ENCODE measurements at places on chromosomes 3 and 15.

- peaks cover 39% of the 10 kb centered on the region for H3K4me1 ChIP-seq
- peak; percentile 80 for DNase-seq
- H3K27ac ChIP-seq, result peak overlapping the region; percentile 87
- H3K4me3 ChIP-seq, result peak overlapping the region; percentile 58
- H3K36me3 ChIP-seq, result peaks cover 5% of the 10 kb centered on the region
- peaks cover 1% of the 10 kb centered on the region for H3K27me3 ChIP-seq
Observed at GRCh38 chr15:51077221-51078153, 17.2 kb downstream of the TNFAIP8L3 start.

DNA sequence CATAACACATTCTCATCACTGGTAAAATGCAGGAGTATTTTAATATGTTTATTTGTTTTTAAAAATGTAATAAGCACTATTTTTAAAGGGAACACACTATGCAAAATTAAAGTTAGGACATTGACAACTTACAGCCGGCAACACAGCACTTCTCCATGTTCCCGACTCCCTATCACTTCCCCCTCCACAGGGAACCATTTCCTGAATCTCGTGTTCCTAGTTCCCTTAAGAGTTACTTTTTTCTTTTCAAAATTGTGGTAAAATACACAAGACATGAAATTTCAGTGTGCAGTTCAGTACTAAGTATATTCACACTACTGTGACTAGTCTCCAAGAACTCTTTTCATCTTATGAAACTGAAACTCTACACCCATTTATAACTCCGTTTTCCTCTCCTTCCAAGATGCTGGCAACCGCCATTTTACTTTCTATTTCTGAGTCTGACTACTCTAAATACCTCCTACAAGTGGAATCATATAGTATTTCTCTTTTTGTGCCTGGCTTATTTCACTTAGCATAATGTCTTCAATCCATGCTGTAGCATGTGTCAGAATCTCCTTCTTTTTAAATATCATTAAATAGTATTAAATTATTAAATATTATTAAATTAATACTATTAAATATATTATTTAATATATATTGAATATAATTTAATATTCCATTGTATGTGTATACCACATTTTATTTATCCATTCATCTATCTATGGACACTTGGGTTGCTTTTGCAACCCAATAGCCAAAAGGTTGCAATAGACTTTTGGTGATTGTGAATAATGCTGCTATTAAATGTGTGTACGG is 25.9 kb upstream of the UBE2Q2 start:
- H3K4me3 ChIP-seq, result peak overlapping the region; percentile 34
- H3K27ac ChIP-seq, result peak overlapping the region; percentile 53
- peaks cover 2% of the 10 kb centered on the region for H3K27me3 ChIP-seq
- peaks cover 2% of the 10 kb centered on the region for H3K36me3 ChIP-seq
- H3K4me1 ChIP-seq, result peaks cover 18% of the 10 kb centered on the region

- H3K4me1 ChIP-seq, result no peaks in the 10 kb centered on the region
- H3K36me3 ChIP-seq, result no peaks in the 10 kb centered on the region
- H3K4me3 ChIP-seq, result no peak overlapping the region
- H3K27me3 ChIP-seq, result no peaks in the 10 kb centered on the region
- DNase-seq, result no peak
- no peak overlapping the region for H3K27ac ChIP-seq
Observed at GRCh38 chr3:78994174-78995027, 773.4 kb downstream of the ROBO1 start.

DNA sequence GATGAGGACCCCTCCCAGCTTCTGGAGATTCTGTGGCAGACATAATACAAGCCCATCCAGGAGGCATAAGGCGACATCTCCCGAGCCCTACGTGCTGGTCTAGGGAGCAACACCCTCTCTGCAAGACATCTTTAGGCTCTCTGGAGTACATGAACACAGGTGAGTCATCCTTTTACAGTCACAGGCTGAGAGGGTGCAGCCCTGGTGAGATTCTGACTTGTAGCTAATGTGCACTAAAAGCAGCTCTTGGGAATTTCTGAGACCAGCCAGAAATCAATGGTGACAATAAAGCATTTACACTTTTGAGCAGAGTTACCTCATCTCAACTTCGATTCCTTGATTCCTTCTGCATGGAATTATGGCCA is 131.1 kb downstream of the XXYLT1 start:
- H3K27ac ChIP-seq, result no peak overlapping the region
- DNase-seq, result no peak
- peaks cover 15% of the 10 kb centered on the region for H3K36me3 ChIP-seq
- H3K4me3 ChIP-seq, result no peak overlapping the region
- H3K4me1 ChIP-seq, result peaks cover 3% of the 10 kb centered on the region

DNA sequence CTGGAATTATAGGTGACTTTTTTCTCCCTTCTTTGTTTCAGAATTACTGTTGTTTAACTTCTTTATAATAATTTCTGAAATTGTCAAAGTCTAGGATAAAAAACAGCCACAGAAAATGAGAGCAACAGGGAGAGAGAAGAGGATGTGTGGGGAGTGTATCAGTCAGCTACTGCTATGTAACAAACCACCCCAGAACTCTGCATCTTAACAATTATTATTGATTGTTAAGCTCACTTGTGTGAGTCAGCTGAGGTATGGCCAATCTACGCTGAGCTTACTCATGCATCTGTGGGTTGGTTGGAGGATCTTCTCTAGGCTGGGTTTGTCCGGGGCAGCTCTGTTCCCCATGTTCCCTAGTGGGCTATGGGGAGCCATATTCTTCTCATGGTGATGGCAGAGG is 43.7 kb upstream of the CDV3 start:
- H3K4me3 ChIP-seq, result no peak overlapping the region
- H3K27me3 ChIP-seq, result no peaks in the 10 kb centered on the region
- H3K27ac ChIP-seq, result no peak overlapping the region
- peaks cover 2% of the 10 kb centered on the region for H3K4me1 ChIP-seq
- H3K36me3 ChIP-seq, result no peaks in the 10 kb centered on the region

- H3K4me1 ChIP-seq, result peaks cover 46% of the 10 kb centered on the region
- H3K27me3 ChIP-seq, result peaks cover 4% of the 10 kb centered on the region
- peak overlapping the region; percentile 58 for H3K4me3 ChIP-seq
- peak; percentile 57 for DNase-seq
Observed at GRCh38 chr15:51075826-51076523, 18.7 kb downstream of the TNFAIP8L3 start.

DNA sequence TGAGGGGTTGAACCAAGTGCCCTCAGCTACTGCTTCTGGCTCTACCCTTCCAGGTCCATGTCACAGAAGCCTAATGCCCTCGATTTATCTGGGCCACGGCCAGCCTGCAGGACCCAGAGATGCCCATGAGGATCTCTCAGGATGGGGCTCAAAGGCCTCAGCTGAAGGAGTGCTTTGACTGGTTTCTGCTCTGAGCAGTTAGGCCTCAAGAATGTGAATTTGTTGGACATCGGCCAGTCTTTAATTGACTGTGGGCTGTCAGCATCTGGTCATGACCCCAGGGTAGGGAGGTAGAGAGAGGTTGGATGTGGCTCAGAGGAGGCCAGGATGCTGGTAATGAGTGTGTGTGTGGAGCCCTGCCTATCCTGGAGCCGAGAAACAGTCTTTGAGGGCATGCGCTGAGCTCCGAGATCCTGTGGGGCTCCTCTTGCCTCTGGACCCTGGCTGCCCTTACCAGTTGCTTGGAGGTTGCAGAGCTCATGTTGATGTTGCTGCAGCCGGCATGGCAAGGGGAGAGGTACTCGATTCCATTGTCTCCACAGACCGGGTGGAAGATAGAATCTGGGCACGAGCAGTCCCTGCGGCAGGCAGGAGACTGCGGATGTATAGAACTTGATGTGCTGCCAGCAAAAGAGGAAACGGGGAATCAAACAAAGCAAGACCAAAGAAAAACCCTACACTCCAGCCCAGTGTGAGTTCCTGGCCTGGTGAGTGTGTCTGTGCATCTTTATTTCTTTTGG is 49.1 kb upstream of the RAB6B start:
- H3K4me1 ChIP-seq, result peaks cover 25% of the 10 kb centered on the region
- H3K27ac ChIP-seq, result no peak overlapping the region
- no peak overlapping the region for H3K4me3 ChIP-seq

DNA sequence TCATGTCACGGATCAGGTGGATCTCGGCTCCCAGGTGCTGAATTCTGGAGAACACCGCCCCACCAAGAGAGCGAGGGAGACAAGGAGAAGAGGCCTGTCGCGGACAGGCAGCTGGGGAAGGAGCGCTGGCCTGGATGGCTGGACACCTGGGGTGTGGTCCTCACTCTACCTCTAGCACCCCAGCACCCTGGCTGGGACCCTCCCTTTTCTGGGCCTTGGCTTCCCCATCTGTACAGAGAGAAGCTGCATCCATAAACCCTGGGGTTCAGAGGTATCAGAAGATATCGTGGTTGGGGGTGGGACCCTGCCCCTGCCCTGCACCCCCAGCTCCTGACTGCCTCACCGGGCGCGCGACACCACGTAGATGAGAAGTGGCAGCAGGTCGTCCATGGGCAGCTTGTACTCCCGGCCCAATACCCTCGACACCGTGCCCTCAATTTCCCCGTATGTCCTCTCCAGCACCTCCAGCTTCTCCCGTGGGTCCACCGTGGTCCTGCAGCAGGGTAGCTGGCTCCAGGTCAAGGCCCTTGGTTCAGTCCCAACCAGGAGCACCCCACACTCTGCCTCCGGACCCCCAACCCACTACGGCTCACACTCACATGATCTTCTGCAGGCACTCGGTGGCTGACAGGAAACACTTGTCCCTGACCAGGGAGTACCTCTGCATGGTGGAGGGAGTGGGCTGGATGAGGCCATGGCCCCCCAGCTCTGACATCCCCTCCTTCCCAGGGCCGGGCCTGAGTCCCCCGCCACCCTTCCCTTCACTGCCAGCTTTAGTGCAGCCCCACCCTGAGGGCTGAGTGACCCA is 21.7 kb downstream of the ALS2CL start:
- no peak overlapping the region for H3K27ac ChIP-seq
- no peak for DNase-seq
- no peaks in the 10 kb centered on the region for H3K4me1 ChIP-seq
- H3K27me3 ChIP-seq, result no peaks in the 10 kb centered on the region

- H3K27me3 ChIP-seq, result no peaks in the 10 kb centered on the region
- no peak overlapping the region for H3K27ac ChIP-seq
- no peak overlapping the region for H3K4me3 ChIP-seq
Observed at GRCh38 chr15:67685008-67685599, 140.2 kb upstream of the SKOR1 start.

DNA sequence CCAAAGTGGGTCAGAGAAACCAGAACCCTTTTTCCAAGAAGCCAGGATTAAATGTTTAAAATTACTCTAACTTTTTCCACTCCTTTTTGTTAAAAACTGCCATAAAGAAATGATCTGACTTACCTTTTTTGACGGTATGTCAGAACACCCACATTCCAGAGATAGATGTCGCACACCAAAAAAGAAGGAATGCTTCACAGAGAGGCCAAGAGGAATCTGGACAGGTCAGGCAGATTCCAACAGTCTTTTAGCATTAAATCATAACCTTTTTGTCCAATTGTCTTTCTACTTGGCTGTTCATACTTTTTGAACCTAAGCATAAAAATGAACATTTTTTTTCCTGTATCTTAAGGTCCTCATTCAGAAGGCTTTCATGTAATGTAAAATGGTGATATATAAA is 846.9 kb downstream of the NSUN3 start:
- no peaks in the 10 kb centered on the region for H3K27me3 ChIP-seq
- no peak overlapping the region for H3K27ac ChIP-seq
- no peak overlapping the region for H3K4me3 ChIP-seq
- no peak for DNase-seq

DNA sequence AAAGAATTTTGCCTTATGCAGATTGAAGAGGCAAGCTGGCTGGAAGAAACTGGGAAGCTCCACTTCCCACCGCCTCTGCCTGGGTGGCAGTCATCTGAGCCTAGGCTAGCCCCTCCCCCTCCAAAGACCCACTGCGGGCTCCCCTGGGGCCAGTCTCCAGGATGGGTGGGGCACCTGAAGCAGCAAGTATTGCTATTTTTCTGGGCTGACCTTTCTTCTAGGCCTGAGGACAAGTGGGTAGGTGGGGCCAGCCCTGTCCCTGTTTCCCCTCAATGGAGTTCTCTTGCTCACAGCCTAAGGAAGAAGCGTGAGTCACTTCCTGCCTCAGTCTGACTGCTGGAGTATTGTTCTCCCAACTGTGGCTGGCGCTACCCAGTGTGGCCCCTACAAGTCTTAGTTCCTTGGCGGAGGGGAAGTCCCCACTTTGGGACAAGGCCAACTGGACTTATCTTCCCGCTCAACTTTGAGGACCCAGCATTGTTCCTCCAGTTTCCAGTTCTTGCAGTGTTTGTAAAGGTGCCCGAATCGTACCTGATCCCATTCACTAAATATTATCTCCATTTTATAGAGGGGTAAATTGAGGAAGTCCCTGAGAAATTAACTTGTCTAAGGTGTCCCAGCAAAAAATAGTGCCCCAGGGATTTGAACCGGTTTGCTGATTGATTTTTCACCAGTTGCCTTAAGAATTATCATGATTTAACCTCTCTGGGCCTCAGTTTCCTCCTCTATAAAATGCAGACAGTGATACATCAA is 1.4 kb downstream of the FURIN start:
- H3K27ac ChIP-seq, result peak overlapping the region; percentile 94
- peak overlapping the region; percentile 89 for H3K4me3 ChIP-seq
- H3K27me3 ChIP-seq, result no peaks in the 10 kb centered on the region
- peaks cover 17% of the 10 kb centered on the region for H3K36me3 ChIP-seq

DNA sequence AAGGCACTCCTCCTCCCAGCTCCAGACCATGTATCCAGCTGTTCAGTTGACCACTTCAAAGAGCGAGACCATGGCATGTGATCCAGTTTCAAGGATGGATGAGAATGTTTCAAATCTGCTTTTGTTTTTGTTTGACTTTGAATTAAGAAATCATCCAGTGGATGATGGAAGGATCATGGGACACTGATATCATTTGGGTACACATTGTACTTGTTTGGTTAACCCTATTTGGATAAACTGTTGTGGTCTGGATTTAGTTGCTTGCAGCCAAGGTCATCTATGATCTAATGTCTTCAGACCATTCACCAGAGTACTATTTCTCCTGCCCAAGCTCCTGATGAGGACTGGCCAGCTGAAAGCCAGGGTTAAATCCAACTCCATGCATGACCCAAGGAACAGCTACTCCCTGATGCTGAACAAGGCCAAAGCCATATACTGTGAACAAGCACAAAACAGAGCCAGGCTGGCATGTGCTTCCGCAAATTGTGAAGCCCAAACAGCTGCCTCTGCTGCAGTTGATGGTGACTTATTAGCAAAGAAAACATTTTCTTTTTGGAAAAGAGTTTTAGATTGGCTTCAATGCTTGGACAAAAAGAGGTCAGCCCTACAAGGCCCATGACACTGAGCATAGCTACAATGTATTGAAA is 5.2 kb upstream of the ADAMTS17 start:
- no peaks in the 10 kb centered on the region for H3K36me3 ChIP-seq
- no peak for DNase-seq
- H3K27ac ChIP-seq, result no peak overlapping the region
- H3K4me1 ChIP-seq, result peaks cover 14% of the 10 kb centered on the region
- H3K27me3 ChIP-seq, result peaks cover 10% of the 10 kb centered on the region

DNA sequence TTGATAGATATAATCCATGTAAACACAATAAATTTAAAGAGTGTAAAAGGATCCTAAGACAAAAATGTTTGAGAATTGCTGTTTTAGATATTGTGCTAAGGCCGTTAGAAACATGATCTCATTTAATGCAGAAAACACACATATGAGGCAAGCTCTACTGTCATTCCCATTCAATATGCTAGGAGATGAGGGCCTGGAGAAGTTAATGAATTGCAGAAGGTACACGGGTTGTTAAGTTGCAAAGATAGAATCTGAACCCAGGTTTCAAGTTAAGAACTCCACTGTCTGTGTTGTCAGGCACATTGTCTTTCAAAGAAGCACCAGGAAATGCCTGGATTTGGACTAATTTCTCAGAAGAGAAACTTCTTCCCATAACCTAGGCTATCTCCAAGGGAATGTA is 65.1 kb upstream of the SAMMSON start:
- DNase-seq, result no peak
- no peaks in the 10 kb centered on the region for H3K36me3 ChIP-seq
- no peaks in the 10 kb centered on the region for H3K4me1 ChIP-seq
- H3K27me3 ChIP-seq, result no peaks in the 10 kb centered on the region
- no peak overlapping the region for H3K27ac ChIP-seq
